ENCODE measurements at places on chromosomes 6 and 20.

GRCh38 chr6:56582236-56582635 lies 60.5 kb downstream of the DST start:
- no peak for DNase-seq

- DNase-seq, result no peak
Observed at GRCh38 chr6:155959898-155960495, 504.4 kb upstream of the NOX3 start.

DNA sequence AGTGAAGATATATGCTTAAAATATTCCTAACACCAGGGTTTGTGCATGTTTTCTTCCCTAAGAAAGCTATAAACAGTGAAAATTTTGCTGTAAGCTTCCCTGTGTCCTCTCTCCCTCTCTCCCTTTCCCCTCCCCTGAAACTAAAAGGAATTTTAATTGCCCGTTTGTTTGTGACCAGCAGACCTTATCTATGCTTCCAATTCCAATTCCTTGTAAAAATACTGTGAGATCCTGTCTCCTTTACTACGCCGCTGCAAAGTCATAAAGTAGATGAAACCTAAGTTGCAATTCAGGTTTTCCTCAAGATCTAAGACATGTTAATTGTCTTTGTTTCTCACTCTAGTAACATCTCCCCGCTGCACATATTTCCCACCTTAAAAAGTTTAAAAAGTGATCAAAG lies 82.3 kb downstream of the DNAH8 start:
- no peak for DNase-seq

DNA sequence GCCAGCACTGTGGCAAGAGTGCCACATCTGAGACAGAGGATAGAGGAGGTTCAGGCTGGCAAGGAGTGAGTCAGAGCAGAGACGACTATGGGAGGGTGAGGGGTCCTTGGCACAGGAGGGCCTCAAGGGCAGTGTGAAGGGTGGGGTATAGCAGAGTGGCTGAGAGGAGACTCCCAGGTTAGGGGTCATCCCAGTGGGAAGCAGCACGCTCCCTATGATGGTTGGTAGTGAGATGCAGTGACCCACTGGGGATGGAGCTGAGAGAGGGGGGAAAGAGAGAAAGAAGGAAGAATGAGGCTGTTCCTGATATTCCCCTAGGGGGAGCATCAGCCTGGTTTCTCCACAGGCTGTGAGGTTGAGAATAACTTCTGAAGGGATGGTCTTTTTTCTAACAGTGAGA lies 97.3 kb downstream of the INSM1 start:
- DNase-seq, result no peak

DNA sequence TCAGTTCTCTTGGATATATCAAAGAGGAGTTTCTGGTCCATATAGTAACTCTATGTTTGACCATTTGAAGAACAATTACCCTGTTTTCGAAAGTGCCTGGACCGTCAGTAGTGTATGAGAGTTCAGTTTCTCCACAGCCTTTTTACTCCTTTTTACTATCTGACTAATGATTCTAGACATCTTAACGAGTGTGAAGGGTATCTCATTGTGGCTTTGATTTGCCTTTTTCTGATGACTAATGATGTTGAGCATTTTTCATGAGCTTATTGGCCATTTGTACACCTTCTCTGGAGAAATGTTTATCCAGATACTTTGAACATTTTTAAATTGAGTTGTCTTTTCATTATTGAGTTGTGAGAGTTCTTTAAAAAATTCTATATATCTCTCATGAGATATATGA lies 114.9 kb upstream of the ATXN1 start:
- DNase-seq, result no peak

GRCh38 chr6:117317261-117317660 lies 51.9 kb downstream of the VGLL2 start:
- no peak for DNase-seq

- no peak for DNase-seq
Observed at GRCh38 chr6:103875221-103875620, 984.5 kb downstream of the HACE1 start.

DNA sequence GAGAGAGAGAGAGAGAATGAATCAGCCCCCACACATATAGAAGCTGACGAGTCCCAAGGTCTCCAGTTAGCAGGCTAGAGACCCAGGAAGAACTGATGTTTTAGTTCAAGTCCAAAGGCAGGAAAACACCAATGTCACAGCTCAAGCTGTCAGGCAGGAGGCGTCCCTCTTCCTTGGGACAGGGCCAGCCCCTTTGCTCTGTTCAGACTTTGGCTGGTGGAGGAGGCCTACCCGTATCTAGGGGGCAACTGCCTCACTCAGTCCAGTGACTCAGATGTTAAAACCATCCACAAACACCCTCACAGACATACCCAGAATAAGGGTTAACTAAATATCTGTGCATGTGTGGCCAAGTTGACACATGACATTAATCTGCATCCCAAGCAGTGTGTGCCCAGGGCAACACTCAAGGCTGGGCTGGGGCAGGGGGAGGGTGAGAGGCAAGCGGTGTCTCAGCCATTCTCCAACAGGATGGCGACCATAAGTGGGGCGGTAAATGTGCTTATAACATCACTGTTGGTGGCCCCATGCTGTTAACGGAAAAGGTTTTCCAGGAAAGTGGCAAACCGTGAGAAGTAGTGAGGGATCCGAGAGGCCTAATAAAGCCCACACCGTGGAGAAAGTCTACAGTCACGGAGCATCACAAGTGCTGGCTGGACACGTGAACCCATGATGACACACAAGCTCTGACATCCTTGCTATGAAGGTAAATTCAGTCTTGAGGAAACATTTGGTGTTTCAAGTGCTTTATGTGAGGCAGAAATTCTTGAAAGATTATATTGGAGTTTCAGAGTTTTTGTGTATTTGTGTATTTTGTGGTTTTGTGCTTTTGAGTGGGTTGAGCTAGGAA lies 28.1 kb downstream of the RAMACL start:
- no peak for DNase-seq

DNA sequence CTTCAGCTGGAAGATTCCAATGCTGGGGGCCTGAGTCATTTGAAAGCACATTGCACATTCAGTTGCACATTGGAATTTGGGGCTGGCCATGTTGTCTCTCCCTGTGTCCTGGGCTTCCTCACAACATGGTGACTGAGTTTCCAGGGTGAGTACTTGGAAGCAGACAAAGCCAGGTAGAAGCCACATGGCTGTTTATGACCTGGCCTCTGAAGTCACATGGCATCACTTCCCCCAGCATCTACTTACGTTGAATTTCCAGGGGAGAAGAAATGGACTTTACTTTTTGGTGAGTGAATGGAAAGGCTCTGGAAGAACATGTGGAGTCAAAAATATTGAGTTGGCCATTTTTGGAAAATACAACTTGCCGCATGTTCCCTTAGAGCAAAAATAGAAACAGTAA lies 155.5 kb downstream of the LINC00237 start:
- no peak for DNase-seq

GRCh38 chr6:82097676-82098075 lies 149.9 kb downstream of the IBTK start:
- no peak for DNase-seq

- no peak for DNase-seq
Observed at GRCh38 chr6:151370509-151371078, 20.8 kb downstream of the ZBTB2 start.

DNA sequence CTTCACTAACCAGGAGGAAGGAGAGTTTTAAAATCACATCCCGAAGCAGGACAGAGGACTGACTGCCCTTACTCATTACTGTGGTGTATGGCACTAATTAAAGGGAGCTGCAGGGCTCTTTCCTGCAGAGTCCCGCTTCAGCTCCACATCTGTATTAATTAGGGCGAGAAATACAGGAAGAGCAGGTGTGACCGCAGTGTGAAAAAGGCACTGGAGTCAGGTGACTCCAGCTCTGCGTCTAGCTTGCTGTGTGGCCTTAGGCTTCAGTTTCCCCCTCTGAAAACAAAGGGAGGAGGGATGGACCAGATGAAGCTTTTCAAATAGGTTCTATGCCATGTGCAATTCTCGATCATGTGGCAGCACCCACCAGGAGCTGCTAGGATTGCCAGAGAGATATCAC lies 34.0 kb downstream of the KIAA1755 start:
- no peak for DNase-seq

- no peak for DNase-seq
Observed at GRCh38 chr20:39112178-39112743, 150.1 kb downstream of the DHX35 start.

DNA sequence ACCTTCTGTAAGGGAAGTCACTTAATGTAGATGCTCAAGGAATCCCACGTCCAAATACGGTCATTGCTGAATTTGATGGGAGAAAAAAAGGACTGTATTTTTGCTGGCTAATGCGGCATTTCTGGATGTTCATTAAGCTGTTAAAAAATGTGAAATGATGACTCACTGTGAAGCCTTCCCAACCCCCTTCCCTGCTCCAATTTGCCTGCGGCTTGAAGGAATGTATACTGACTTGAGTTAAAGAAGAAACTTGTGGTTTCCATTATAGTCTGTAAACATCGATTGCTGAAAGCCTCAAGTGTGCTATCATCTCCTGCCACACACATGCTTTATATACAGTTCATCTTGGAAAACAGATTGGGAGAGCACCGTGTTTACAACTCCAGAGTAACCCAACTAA lies 249.1 kb upstream of the JAG1 start:
- DNase-seq, result no peak

DNA sequence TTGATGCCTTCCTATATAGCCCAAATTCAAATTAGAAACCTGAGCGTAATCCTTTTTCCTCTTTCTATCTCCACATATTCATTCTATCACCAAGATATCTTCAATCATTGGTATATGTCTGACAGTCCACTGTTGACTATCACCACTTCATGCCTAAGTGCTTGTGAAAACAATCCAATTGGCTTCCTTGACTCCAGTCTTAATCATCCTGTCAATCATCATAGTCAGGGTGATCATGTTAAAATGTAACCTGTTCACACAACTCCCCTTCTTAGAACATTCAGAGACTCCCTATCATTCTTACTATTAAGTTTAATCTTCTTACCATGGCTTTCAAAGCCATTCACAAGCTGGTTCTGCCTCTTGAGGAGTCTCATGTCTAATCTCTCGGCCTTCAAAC lies 616.7 kb downstream of the PHF3 start:
- DNase-seq, result no peak

- DNase-seq, result no peak
Observed at GRCh38 chr6:110474500-110474899, 1.9 kb downstream of the SLC22A16 start.

DNA sequence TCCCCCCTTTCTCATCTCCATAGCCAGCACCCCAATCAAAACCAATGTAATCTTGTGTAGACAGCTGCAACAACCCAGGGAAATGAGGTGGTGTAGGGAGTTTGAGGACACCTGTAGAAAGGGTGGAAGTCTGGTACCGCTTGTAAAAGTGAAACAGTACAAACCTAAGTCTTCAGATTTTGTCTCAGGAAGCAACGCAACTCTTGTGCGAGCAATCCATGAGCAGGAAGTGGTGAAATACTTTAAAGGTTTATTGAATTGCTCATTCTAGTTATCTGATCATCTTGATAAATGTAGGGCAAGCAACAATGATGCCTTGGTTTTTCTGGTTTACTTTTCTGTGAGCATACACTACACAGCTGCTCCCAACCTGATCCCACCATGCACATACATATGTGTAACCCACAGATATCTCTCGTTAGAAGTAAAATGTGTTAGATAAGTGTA lies 71.1 kb upstream of the THEMIS start:
- no peak for DNase-seq
